Left ventricle myocardium inferior (tissue), 1 donor: ENCODE measurements at places on chromosomes 11 and 22.

GRCh38 chr11:115164774-115165173, 339.4 kb downstream of the CADM1 start:
- no peak for DNase-seq

- no peak for DNase-seq
These were observed 22.1 kb upstream of the TMPRSS13 start for GRCh38 chr11:117950993-117951961.

- DNase-seq: no peak
These were observed 100.3 kb downstream of the GUCY1A2 start for GRCh38 chr11:106917973-106918372.

DNA sequence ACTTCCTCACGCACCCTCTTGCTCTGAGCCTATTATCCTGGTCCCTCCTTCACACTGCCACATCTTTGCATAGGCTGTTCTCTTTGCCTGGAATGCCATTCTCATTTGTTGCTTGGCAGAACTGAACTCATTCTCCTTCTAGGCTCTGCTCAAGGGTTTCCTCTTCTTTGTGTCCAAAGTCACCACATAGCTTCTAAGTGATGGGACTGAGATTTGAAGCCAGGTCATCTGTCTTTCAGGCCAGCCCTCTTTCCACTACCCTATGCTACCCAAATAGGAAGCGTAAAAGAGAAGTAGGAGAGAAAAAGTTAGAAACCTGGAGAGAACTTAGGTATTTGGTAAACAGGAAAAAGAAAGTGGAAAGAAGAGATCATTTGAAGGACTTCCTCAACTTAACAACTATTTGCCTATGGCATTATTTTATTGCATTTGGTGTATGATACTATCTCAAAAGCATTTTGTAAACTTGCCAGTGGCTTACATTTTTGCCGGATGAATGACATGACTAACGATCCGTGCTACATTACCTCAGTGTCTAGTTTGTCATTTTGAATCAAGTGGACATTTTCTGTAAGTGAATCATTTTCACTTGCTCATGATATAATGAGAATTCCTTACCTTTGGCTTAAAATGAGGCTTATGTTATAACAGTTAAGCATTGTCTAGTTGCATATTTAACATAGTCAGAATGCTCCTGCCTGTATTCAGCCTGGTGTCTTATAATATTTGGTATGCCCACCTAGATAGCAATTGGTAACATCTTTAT, 18.5 kb downstream of the NF2 start:
- no peak for DNase-seq

DNA sequence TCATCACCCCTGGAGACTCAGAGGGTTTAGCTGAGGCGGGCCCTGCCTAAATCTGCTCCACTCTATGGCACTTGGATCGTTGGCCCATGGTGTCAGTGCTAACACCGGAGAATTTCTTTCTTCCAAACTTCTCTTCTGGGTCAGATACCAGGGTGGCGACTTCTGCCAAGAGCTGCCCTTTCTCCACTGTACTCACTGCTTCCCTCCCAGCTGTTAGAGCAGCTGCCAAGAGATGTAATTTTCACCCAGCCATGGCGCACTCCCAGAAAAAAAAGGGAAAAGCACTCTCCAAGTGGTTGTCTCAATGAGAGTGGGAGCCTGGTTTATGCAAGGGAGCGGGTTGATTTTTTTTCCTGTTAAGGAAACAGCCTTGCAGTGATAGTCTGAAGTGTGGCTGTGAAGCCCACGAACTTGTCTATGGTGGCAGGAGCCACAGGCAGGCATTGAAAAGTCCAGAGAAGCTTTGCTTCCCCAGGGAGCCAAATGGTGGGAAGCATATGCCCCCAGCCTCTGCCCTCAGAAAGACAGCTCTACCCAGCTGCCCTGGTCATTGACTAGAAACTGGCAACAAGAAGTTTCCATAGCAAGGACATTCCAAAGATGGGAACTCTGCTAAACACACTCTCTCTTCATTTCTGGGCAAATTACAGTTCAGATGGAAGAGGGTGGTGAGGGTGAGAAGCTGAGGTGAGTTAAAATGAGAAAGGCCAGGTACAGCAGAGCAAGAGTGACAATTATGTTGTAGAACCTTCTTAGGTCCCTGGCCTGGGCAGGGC, 10.7 kb downstream of the PCSK7 start:
- DNase-seq: no peak

- DNase-seq: no peak
These were observed 4.0 kb downstream of the KCNJ1 start for GRCh38 chr11:128862908-128863660.

GRCh38 chr11:65113361-65113756, 1.7 kb downstream of the TM7SF2 start:
- no peak for DNase-seq

DNA sequence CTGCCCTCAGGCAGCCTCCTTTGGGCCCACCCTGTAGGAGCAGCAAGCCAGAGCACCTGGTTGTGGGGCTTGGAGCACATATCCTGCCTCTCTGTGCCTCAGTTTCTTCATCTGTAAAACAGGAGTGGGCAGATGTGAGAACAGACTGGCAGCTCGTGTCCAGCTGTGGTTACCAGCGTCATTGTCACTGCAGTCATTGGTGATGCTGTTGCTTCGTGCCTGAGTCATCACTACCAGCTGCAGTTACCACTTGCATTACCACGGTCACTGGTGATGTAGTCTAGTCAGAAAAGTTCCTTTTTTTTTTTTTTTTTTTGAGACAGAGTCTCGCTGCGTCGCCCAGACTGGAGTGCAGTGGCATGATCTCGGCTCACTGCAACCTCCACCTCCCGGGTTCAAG, 20.4 kb downstream of the RSPH14 start:
- DNase-seq: no peak

GRCh38 chr11:101617735-101618332, 34.0 kb upstream of the TRPC6 start:
- DNase-seq: no peak

DNA sequence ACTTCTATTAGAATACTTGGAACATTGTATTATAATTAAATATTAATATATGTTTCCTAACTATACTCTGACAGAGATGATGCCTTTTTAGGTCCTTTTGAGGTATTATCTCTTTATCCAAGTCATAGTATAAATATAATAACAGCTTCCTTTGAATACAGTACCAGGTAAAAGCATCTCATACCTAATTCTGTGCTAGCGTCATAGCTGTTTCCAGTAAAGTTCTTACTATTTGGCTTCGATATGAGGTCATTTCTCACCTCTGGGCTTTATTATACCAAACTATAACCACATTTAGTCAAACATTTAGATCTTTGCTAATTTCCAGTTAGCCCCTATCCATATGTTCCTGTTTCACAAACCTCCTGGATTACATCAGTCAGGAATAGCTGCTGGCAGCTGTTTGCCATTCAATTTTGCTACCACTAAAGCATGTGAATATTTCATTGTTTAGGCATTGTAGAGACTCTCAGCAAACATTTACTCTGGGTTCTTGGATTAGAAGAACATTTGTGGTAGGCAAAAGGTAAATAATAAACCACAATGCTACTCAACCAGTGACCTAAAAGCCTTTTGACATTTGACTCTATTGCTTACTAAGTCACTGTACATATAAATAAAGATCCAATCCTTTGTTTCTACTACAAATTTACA, 255.1 kb downstream of the TTC28 start:
- no peak for DNase-seq

DNA sequence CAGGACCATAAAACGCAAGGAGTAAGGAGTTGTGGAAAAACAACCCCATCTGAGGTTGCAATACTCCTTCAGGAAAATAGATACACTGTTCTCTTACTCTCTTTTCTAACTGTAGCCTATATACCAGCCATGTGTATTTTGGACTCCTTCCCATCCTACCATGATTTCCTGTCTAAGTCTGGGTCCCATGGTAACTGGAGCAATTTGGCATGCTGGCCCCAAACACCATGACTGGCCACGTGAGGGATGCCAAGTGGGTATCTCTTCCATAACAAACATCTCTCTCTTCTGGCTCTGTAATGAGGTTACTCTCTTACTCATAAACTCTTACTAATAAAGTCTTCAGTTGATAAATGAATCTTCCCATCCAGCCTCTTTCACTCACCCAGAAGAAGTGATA, 26.5 kb downstream of the ABTB2 start:
- no peak for DNase-seq

DNA sequence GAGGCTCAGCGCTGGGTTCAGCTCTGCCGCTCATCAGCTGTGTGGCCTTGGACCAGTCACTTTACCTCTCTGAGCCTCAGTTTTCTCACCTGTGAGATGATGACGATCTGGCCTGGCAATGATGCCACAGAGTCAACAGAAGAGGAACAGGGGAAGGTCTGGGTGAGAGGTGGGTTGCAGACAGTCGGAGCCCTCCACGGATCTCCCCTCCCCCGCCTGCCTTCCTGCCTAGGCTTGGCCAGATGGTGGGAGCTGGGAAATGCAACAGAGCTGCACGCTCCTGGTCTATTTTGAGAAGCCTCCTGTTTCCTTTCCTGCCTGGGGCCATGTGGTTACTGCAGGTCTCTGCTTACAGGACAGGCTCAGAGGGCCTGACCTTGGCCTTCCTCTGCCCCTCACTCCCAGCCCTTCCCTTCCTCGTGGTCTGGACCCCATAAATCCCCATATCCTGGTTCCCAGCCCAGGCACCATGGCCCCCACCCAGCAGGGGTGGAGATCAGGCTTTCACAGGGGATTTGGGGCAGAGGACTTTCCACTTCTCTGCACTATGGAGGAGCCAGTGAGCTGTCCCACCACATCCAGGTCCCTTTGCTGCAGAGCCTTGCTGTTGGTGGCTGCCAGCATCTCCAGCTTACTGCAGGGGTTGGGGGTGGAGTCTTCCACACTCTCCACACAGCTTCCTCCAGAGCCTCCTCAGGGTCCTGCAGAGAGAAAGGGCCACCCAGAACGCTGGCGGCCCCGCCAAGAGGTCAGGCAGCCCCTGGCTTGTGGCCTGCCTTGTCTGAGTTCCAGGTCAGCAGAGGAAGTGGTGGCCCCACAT, 46.9 kb downstream of the C11orf96 start:
- peak; percentile 77 for DNase-seq

DNA sequence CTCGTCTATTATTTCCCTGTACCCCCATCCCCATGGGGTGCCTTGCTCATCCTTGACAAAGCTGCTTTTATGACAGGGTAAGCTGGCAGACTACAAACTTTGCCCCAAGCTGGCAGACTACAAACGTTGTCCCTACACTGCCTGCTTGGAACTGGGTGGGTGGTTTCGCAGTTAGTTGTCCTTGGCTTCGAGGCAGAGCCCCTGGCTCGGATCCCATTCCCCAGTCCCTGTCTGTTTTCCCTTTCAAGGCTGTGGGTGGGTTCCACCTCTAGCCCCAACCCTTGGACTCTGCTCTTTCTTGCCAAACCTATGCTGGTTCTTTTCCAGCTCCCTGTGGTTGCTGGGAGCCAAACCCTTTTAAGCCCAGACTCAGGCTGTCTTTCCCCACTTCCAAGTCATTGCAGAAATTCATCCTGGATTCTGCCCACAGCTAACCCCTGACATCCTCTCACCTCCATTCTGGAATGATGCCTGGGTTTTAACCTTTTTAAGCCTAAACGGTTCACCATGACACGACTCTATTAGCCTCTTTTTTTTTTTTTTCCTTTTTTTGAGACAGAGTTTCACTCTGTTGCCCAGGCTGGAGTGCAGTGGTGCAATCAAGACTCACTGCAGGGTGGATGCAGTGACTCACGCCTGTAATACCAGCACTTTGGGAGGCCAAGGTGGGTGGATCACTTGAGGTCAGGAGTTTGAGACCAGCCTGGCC, 9.2 kb upstream of the RBM14 start:
- DNase-seq: peak; percentile 51

- DNase-seq: peak; percentile 82
These were observed 1.5 kb upstream of the TRABD start for GRCh38 chr22:50184004-50184901.

- peak; percentile 73 for DNase-seq
These were observed 25.8 kb upstream of the MPPED1 start for GRCh38 chr22:43385770-43386641.

- DNase-seq: no peak
These were observed 10.7 kb downstream of the SLCO2B1 start for GRCh38 chr11:75161506-75162095.

DNA sequence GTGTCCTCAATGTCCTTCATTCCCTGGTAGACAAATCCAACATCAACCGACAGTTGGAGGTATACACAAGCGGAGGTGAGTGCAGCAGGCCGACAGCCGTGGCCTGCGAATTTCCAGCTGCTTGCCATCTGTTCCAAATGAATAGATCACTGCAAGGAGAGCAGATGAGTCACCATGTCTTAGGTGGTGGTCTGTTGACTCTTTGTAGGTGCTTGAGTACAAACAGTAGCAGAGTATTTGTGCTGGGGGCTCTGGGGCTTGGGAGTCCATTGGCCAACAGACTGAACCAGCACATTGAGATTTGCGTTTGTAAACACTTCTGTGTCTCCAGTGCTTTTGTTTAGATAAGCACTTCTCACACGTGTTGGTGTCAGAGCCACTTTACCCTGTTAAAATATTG, 21.1 kb downstream of the EIF3L start:
- no peak for DNase-seq

GRCh38 chr11:968822-969221, 43.2 kb downstream of the AP2A2 start:
- DNase-seq: no peak

DNA sequence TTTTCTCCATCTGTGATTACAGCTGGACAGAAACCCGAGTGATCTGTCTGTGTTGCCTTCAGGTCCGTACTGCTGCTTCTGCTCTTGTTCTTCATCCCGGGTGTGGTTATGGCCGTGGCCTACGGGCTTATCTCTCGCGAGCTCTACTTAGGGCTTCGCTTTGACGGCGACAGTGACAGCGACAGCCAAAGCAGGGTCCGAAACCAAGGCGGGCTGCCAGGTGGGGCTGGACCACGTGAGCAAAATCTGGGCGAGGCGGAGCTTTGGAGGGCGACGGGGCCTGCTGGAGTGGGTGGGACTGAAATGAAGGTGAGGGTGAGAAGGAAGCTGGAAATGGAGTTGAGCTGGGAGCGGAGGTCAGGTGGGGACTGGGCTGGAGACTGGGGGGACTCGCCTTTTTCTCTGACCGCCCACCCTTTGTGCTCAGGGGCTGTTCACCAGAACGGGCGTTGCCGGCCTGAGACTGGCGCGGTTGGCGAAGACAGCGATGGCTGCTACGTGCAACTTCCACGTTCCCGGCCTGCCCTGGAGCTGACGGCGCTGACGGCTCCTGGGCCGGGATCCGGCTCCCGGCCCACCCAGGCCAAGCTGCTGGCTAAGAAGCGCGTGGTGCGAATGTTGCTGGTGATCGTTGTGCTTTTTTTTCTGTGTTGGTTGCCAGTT, 11.1 kb downstream of the CCKBR start:
- DNase-seq: no peak

- no peak for DNase-seq
These were observed 12.6 kb upstream of the ANO1 start for GRCh38 chr11:70065318-70066135.

GRCh38 chr11:134275534-134276395, at the start of gene GLB1L3:
GLB1L3 (plus strand) TSS chr11:134276379; CDS start chr11:134276741, 362 bp downstream.
- no peak for DNase-seq

GRCh38 chr11:7435176-7435575, 50.1 kb upstream of the OLFML1 start:
- no peak for DNase-seq

- DNase-seq: no peak
These were observed 43.6 kb downstream of the LRRC32 start for GRCh38 chr11:76626921-76627401.
